ENCODE measurements at places on chromosomes 3 and 15. TPM values are rescaled to one million over a fixed set of nuclear protein-coding genes. Genes with fewer than 3 reads are reported as not detected.

DNA sequence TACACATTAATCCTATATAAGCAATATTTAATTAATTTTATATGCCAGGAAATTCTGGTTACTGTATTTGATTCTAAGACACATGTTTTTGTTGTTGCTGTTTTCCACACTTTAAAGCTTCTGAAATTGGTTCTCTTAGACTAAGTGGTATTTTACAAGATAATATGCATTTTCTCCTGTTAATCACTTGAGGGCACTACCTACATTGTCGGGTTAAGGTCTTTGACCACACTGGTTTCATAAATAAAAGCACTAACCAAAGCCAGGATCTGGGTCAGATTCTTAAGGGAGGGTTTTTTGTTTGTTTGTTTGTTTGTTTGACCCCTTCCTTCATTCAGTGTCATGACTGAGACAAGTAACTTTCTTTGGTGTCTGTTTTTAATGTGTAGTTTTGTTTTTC, 590.2 kb downstream of the RBMS3 start:
- DNase-seq: no peak

The FGF12 gene
- total RNA-seq: 1.6 TPM

The RTP1 gene
- not detected for total RNA-seq

DNA sequence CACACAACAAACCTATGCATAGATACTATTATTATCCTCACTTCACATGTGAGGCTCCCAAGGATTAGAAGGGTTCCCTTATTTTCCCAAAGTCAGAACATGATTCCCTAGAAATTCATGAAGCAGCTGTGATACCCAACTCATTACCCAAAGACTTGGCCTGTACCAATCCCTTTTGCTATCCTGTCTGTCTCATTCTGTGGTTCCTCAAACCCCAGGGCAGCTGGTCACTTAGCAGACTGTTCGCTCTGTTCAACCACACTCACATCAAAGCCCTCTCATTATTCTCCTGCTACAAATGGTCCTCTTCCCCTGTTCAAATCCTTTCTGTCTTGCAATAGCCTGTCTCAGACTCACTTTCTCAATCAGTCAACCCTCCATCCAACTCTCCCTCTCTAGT, 154.3 kb upstream of the TRIM42 start:
- no peak for DNase-seq

DNA sequence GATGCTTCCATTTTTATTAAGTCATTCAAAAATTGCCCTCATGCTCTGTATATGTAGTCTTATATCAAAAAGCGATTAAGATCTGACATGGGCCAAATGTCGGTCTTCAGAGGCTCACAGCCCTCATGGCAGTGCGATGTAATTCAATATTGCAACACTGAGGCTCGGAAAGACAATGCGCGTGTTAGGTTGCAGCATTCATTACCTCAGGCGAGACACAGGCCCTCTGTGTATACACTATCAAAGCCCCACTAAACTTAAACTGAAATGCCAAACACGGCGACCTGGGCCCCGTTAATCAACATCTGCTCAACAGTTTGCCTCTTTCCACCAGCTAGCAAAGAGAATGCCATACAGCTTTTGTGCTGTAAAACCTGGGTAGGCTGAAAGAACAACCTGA, 413.4 kb downstream of the ERC2 start:
- no peak for DNase-seq

Measured in suprapubic skin (tissue), 4 donors.